Glomerular endothelial cell (primary cell): ENCODE measurements at places on chromosomes 12 and 14. TPM values are rescaled to one million over a fixed set of nuclear protein-coding genes. Genes with fewer than 3 reads are reported as not detected.

The GPN3 gene
- 11.3 and 20.1 TPM in 2 replicates for total RNA-seq

The C14orf180 gene
- not detected in 2 replicates for total RNA-seq

The DUSP6 gene
- 191 and 216 TPM in 2 replicates for total RNA-seq

The KRT81 gene
- total RNA-seq, result not detected in 2 replicates

The DIO3 gene
- total RNA-seq, result not detected in 2 replicates

The ACOT6 gene
- not detected in 2 replicates for total RNA-seq

The GNB3 gene
- 0.39 and 2.3 TPM in 2 replicates for total RNA-seq

The TMEM30B gene
- 0.12 and 0.34 TPM in 2 replicates for total RNA-seq

The INHBC gene
- not detected in 2 replicates for total RNA-seq

The CCDC184 gene
- 0.41 TPM in 1 of 2 replicates, not detected in the other for total RNA-seq

The TAS2R42 gene
- total RNA-seq, result not detected in 2 replicates

The GPR84 gene
- not detected in 2 replicates for total RNA-seq

The OLR1 gene
- total RNA-seq, result 0.64 TPM in 1 of 2 replicates, not detected in the other

The DCAF4 gene
- 31.5 and 44.3 TPM in 2 replicates for total RNA-seq

The ANKS1B gene
- not detected in 2 replicates for total RNA-seq

The NDUFA9 gene
- total RNA-seq, result 37.8 and 52.1 TPM in 2 replicates

The RIMBP2 gene
- not detected in 2 replicates for total RNA-seq

The CFAP54 gene
- total RNA-seq, result 7.5 and 11.7 TPM in 2 replicates

The KRT73 gene
- total RNA-seq, result not detected in 2 replicates

The PLXNC1 gene
- 0.15 and 0.99 TPM in 2 replicates for total RNA-seq

The CLEC2A gene
- not detected in 2 replicates for total RNA-seq

The CATSPERB gene
- not detected in 2 replicates for total RNA-seq

The NPAS3 gene
- 0.34 and 0.93 TPM in 2 replicates for total RNA-seq

The MIP gene
- 0.15 TPM in 1 of 2 replicates, not detected in the other for total RNA-seq

The SCNN1A gene
- total RNA-seq, result 0.24 TPM in 1 of 2 replicates, not detected in the other

The LALBA gene
- not detected in 2 replicates for total RNA-seq

The TDP1 gene
- 21.8 and 27.8 TPM in 2 replicates for total RNA-seq

The GYS2 gene
- total RNA-seq, result not detected in 2 replicates

The SLCO1C1 gene
- total RNA-seq, result not detected in 2 replicates

The CCDC177 gene
- total RNA-seq, result not detected in 2 replicates

The PMEL gene
- 0.58 and 1.1 TPM in 2 replicates for total RNA-seq

The CNTN1 gene
- total RNA-seq, result under 0.01 and 2.3 TPM in 2 replicates

The HNRNPA1 gene
- total RNA-seq, result 488 and 499 TPM in 2 replicates
